Panc1 (cell line): ENCODE measurements at places on chromosomes 12 and 14.

DNA sequence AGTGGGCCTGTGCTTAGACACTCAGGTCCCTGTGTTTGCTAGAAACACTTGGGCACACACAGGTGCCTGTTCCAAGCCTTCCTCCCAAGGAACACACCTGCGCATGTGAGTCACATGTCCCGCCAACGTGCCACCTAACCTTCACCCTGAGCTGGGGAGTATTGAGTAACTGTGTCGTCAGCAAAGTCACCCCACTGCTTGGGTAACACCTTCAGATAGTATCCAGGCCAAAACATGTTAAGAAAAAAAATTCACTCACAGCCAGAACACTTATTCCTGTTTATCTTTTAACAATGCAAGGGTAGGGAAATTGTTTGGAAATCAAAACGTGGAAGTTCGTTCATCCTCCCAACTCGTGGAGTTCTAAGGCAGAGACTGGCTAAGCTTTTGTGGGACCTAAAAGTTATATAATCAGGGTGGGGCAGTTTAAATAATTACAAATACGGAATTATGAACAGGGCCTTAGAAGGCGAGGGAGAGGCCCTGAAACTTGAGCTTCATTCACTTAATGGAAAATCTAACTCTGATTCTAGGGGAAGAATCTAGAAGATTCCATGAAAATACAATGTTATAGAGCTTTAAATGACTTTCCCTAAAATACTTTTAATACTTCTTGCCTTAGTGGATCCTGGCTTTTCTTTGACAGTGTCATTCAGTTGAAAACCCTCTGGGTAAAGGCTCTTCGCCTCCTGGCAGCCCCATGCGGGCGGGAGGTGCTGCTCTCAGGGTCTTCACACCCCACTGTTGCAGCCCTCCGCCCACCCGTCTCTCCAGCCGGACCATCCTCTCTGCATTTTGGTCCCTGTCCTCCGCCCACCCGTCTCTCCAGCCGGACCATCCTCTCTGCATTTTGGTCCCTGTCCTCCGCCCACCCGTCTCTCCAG, 30.3 kb upstream of the ADIPOR2 start:
- no peak for DNase-seq

GRCh38 chr12:71521125-71521524, 81.5 kb downstream of the LGR5 start:
- DNase-seq = no peak

DNA sequence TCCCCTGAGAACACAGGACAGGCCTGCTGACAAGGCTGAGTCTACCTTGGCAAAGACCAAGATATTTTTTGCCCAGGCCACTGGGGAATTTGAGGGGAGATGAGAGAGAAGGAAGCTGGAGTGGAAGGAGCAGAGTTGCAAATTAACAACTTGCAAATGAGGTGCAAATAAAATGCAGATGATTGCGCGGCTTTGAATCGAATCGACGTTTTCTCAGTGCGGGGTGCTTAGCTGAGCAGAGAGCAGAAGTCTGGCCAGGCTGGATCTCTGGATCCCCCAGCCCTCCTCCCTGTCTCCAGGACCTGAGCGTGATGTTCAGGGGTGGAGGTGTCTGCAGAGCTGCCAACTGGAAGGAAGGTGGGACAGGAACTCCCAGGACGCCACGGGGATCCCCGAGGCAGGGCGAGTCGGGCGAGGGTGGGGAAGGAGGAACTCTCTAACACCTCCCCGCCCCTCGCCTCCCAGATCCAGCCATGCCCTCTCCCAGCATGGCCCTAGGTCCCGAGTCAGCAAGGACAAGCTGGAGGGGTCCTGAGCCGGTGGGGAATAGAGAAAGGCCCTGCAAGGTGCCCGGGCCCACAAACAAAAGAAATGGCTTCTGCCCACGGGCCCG, 527 bp upstream of the CARMIL3 start:
- DNase-seq = no peak

GRCh38 chr14:74940956-74941565, 14.3 kb downstream of the PGF start:
- no peak for DNase-seq

- peak; percentile 10 for DNase-seq
Observed at GRCh38 chr12:10562306-10562933, 51.0 kb downstream of the MAGOHB start.
